MG63 (cell line): ENCODE measurements at places on chromosomes 7 and 10. TPM values are rescaled to one million over a fixed set of nuclear protein-coding genes. Genes with fewer than 3 reads are reported as not detected.

Gene GPRIN2
- not detected in 2 replicates for total RNA-seq

Gene KRIT1
- 19.7 and 54.3 TPM in 2 replicates for total RNA-seq

DNA sequence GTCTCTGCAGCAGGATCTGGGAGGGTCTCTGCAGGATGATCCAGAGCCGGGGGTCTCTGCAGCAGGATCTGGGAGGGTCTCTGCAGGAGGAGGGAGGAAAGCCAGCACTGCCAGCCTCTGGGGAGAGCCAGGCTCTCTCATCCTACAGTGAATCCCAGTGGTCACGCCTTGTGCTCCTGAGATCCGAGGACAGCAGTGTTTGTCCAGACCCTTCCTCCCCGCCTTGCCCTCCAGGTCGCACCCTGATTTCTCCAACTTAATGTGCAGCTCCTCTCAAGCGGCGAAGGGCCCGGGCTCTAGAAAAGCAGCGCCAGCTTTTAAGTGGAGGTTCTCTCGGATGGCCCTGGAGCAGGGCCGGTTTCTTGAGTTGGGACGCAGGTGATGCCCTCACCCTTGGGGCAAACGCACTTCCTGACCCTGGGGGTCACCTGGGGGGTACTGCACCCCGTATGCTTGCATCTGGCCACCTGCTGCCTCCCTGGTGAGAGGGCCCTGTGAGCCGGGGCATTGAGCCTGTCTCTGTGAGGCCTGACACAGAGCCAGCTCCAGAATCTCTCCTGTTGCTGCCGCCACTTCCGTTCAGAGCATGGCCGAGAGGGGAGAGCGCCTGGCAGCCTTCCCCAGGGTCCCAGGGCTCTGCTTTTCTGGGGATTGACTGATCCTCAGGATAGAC lies 111.6 kb downstream of the ACTR3B start:
- DNase-seq = no peak

GRCh38 chr10:72223743-72224101 lies 7.6 kb upstream of the ASCC1 start:
- no peak for DNase-seq

- peak; percentile 10 for DNase-seq
Measured at GRCh38 chr7:79287981-79288380, 165.5 kb downstream of the MAGI2 start.

Gene CLDN3
- total RNA-seq = not detected in 2 replicates
